IMR-90 (cell line): ENCODE measurements at places on chromosomes 12 and 14. TPM values are rescaled to one million over a fixed set of nuclear protein-coding genes. Genes with fewer than 3 reads are reported as not detected.
A peak's percentile ranks its signal among the peaks of the same experiment; 100 is the strongest.

The TTC9 gene
- not detected in 2 replicates for total RNA-seq

The LPAR5 gene
- not detected in 2 replicates for total RNA-seq

- peak overlapping the region; percentile 10; the same call in 1 of the 2 replicates for H3K4me3 ChIP-seq
- no peaks in the 10 kb centered on the region for H3K27me3 ChIP-seq
- peaks cover 15% of the 10 kb centered on the region for H3K4me1 ChIP-seq
- no peaks in the 10 kb centered on the region for H3K36me3 ChIP-seq
- H3K27ac ChIP-seq, result peak overlapping the region; percentile 71
Measured at GRCh38 chr12:46555406-46555852, 182.9 kb upstream of the SLC38A2 start.

- H3K36me3 ChIP-seq, result no peaks in the 10 kb centered on the region
- no peaks in the 10 kb centered on the region for H3K27me3 ChIP-seq
- no peak for DNase-seq
- H3K4me1 ChIP-seq, result no peaks in the 10 kb centered on the region
- H3K4me3 ChIP-seq, result no peak overlapping the region
- H3K27ac ChIP-seq, result no peak overlapping the region
Measured at GRCh38 chr12:63222582-63222981, 71.6 kb upstream of the AVPR1A start.

The TMEM263 gene
- total RNA-seq, result 99.7 and 154 TPM in 2 replicates

The GPRC5A gene
- total RNA-seq, result 49.6 and 49.7 TPM in 2 replicates

GRCh38 chr12:107523775-107524535 is 161.6 kb upstream of the PWP1 start:
- no peak overlapping the region for H3K4me3 ChIP-seq
- H3K4me1 ChIP-seq, result no peaks in the 10 kb centered on the region
- H3K27ac ChIP-seq, result no peak overlapping the region
- peaks cover 1% of the 10 kb centered on the region; the same call in 1 of the 2 replicates for H3K36me3 ChIP-seq

DNA sequence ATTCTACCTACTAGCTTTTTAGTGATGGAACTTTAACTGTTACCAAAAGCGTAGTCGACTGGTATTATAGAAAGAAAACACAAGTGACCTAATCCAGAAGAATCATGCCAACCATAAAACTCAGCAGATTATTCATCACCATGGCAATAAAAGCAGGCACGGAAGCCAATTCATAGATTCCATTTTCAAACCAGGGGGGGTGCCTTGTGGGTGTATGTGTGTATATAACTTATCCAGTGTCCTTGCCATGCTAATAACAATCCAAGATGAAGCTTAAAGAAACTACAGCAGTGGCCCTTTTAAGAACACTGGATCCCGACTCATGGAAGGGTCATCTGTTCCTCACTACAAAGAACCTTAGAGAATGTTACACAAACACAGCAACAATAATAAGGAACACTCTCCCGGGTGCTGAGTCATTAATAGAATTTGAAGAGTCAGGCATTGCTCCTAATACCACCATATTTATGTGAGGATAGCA is 61.0 kb downstream of the EPS8 start:
- H3K4me1 ChIP-seq, result peaks cover 5% of the 10 kb centered on the region; the same call in 1 of the 2 replicates
- DNase-seq, result peak; percentile 80
- H3K27me3 ChIP-seq, result no peaks in the 10 kb centered on the region
- no peak overlapping the region; the same call in 1 of the 2 replicates for H3K4me3 ChIP-seq

DNA sequence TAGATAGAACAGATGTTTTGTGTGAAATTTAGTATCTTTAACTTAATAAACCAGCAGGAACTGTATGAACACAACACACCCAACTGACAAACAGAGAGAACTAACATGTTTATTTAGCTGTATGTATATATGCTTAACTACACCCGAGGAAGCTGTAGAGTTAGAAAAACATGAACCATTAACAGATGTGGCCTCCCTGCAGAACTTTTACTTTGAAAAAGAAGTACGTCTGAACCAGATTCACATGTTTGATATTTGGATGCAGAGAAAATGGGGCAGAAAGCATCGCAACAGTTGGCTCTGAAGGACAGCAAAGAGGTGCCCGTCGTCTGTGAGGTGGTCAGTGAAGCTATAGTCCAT is at the start of gene REP15:
REP15 (plus strand) TSS at position 155 of the 360 bp plus-strand sequence; CDS start at position 271, 116 bp downstream.
- DNase-seq, result no peak
- H3K27me3 ChIP-seq, result no peaks in the 10 kb centered on the region
- no peak within 1 kb of the TSS for H3K27ac ChIP-seq
- peaks cover 19% of the 10 kb centered on the region for H3K36me3 ChIP-seq
- H3K4me1 ChIP-seq, result no peaks in the 10 kb centered on the region

DNA sequence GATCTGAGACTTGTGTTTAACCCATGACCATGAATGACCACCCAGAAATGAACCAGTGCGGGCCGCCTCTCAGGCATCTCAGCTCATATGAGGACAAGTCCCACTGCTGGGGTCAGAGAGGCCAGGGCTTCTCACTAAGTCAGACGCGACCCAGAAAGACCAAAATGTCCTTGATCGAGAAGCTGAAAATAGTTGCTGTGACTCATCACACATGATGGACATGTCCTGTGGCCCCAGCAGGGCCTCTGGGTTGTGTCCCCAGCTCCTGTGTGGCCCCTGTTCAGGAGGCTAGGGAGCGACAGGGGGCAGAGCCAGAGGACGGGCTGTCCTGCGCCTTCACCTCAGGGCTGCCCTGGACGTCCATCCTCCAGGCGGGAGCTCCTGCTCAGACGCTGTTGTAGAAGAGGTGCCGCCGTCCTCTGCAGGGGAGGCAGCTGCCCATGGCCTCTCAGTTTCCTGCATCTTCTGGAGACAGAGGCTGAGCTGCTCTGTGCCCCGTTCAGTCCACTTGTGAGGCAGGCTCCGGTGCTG is 29.0 kb upstream of the FAM181A start:
- no peak for DNase-seq
- H3K27ac ChIP-seq, result no peak overlapping the region
- no peak overlapping the region for H3K4me3 ChIP-seq
- no peaks in the 10 kb centered on the region for H3K36me3 ChIP-seq

DNA sequence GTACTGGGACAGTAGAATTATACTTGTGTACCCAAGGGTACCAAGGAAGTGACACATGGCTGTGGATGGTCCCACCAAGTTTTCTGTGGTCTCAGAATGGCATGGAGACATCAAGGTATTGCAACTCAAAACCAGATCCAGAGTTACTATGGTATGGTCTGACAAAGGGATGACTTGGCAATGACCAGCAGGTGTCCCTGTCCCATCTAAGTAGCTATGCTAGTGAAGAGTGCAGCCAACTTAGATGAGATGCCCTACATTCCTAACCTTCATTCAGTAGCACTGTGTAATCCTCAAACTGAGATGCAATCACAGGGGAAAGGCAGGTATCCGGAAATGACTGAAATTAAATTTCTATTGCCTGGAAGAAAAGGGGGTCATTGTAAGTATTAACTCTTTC is 188.7 kb upstream of the TMEM260 start:
- no peak for DNase-seq
- no peaks in the 10 kb centered on the region for H3K36me3 ChIP-seq
- no peak overlapping the region for H3K4me3 ChIP-seq
- H3K4me1 ChIP-seq, result peaks cover 10% of the 10 kb centered on the region

DNA sequence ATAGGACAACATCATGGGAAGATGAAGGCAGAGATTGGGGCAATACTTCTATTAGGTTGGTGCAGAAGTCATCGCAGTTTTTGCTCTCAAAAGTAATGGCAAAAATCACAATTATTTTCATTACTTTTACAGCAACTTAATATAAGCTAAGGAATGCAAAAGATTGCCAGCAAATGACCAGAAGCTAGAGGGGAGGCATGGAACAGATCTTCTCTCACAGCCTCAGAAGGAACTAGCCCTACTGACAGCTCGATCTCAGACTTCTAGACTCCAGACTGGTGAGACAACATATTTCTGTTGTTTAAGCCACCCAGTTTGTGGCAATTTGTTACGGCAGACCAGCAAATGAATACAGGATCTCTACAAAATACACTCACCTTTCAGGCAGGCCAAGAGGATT is 348.5 kb upstream of the TBX3 start:
- H3K27me3 ChIP-seq, result no peaks in the 10 kb centered on the region
- DNase-seq, result no peak
- H3K4me3 ChIP-seq, result no peak overlapping the region
- no peaks in the 10 kb centered on the region for H3K36me3 ChIP-seq
- no peak overlapping the region for H3K27ac ChIP-seq
- H3K4me1 ChIP-seq, result no peaks in the 10 kb centered on the region; the same call in 1 of the 2 replicates

The ACTR10 gene
- total RNA-seq, result 46.4 and 71.0 TPM in 2 replicates
